ENCODE measurements at places on chromosomes 1 and 21.

DNA sequence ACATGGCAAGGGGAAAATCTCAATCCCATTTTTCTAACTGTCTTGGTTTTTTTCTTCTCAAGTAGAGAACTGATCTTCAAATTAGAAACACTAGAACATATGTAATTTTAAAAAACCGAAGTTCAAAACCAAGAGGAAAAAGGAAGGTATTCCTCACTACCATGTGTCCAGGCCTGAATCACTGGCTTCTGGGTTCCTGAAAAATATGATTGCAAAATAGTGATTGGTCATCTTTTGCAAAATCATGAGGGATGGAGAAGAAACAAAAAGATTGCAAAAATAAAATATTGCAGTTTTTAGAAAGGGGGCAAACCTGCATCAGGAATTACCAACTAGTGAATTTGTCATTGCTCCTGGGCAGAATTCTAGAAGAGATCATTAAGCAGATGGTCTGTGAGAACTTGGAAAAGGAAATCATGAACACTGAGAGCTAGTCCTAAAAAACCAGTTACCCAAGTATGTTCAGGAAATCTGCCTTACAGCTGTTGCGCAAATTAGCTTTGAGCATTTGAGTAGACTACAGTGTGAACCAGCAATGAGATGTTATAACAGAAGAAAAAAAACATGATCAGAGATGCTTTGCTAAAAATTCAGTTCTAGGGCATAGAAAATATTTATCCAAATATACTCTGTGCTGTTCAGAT is 49.4 kb downstream of the SPATA46 start:
- no peak for DNase-seq

- no peak for DNase-seq
These were observed 240.5 kb upstream of the MAP1LC3C start for GRCh38 chr1:242239398-242239797.

GRCh38 chr1:172885411-172885810 is 165.3 kb downstream of the TNFSF18 start:
- DNase-seq = no peak

DNA sequence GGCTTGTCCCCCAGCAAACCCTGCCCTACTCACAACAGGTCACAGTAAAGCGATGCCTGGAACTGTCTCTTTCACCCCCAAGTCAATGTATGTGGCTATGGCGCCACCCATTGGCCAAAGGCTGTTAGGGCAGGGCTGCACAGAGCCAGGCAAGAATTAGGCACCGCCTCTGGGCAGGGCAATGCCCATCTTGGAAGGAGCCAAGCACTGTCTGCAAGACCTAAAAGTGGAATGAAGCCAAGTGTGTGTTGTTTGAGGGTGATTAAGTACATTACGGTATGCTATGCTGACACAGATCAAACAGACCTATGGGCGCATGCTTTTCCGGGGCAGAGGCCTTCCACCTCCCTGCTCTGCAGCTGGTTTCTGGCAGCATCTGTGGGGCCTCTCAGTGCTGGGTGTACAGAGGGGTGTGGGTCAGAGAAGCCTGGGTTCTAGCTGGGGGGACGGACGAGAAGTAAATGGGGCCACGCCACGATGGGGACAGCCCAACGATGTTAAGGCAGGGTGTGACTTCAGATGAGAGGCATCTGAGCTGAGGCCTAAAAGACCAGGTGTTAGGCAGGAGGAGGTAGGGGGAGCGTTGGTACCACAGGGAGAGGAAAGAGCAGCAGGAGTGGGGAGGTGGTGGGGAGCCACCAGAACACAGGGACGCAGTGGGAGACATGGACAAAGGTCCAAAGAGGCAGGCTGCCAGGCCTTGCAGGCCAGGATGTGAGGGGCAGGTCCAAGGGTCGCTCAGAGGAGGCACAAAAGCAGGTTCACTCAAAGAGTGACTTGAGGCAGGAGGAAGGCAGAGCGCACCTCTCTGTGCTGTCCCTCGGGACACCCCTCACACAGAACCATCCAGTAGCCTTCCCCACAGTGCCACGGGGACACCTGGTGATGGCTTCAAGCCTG is 49.8 kb downstream of the ACOT7 start:
- peak; percentile 92 for DNase-seq

- no peak for DNase-seq
These were observed 99.6 kb downstream of the ZZZ3 start for GRCh38 chr1:77582905-77583304.
